Activated T-helper 17 cell treated with anti-CD3 and anti-CD28 coated beads, Interleukin-2, amount 50 U/mL, for 72 hours (primary cell): ENCODE measurements at places on chromosomes 1 and 21. TPM values are rescaled to one million over a fixed set of nuclear protein-coding genes. Genes with fewer than 3 reads are reported as not detected.

The FCRL1 gene
- total RNA-seq: not detected

The NFASC gene
- total RNA-seq: 0.21 TPM

The OR2T1 gene
- total RNA-seq: not detected

The GPX7 gene
- 14.0 TPM for total RNA-seq

The C1orf210 gene
- total RNA-seq: not detected

The CTTNBP2NL gene
- total RNA-seq: 7.2 TPM

The CHI3L2 gene
- 2.7 TPM for total RNA-seq

The TRIM17 gene
- total RNA-seq: 1.9 TPM

The CELA2B gene
- not detected for total RNA-seq

- no peak for ATAC-seq
Observed at GRCh38 chr1:160251011-160251410, 11.3 kb downstream of the DCAF8 start.

- ATAC-seq: peak; percentile 85
Observed at GRCh38 chr1:192550922-192551534, 24.5 kb upstream of the RGS1 start.

DNA sequence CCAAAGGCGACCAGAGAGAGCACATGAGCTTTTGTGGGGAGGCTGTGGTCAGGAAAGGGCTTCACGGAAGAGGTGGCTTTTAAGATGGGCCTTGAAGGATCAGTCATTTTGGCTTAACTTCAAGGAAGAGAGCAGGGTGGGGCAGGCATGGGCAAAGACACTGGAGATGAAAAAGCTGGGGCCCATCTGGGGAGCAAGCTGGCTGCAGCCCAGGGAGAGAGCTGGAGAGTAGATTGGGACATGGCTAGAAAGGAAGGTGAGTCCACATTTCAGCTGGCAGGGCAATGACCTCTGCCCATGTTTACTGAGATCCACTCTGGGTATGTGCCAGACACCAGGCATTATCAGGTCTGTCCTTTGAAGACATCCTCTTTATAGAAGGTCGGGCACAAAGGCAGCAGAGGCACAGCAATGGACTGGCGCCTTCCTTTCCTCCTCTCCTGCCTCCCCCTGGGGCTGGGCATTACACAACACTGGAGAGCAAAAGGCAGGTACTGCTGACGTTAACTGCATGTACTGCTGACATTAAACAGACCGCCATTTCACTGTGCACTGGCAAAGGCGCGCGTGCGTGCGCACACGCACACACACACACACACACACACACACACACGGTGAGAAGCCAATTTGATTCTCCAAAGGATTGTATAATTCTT, 2.2 kb upstream of the UBXN10 start:
- no peak for ATAC-seq

- ATAC-seq: no peak
Observed at GRCh38 chr1:70836456-70836855, 211.2 kb downstream of the PTGER3 start.

DNA sequence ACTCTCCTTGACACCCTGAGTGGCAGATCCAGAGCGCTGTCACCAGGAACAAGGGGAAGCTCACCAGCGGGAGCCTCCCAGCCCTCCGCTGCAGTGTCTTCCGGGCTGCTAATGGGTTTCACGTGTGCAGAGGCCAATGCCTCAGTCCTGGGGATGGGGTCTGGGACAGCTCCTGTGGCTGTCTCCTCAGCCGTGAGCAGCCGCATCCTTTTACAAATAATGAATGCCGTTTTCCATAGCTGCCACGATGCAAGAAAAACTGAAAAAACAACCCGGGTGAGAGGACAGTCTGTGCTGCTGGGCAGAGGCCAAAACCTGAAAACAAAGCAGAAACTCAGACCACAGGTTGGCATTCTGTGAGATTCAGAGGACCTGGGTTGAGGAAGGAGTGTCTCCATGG, 212.2 kb upstream of the RAB4A start:
- no peak for ATAC-seq

DNA sequence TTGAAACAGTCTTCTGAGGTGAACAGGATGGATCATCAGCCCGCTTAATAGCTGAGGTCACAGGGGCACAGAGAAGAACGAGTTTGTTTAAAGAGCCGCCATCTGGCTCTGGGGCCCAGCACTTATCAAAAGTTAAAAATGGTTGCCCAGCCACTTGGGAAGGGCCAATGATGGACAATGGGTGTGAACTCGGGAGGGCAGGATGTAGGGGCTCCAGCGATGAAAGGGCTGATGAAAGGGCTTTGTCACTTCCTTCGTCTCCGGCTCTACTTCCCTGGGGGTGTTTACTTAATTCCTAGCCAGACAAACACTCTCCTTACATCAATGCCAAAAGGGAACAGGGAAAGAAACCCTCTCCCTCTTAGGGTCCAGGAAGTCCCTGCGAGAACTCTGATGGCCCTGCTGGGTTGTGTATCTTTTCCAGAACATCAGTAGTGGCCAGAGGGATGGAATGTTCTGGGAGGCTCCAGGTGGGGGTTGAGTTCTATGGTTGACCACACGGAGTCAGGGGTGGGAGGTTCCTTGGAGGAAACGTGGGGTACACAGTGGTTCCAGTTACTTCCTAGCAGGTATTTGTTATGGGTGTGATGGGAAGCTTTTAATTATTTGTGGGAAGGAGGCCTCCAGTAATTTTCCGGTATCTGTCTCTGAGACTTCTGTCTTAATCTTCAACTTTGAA, 9.0 kb upstream of the ABCG1 start:
- no peak for ATAC-seq

GRCh38 chr1:11501906-11502485, 23.0 kb downstream of the DISP3 start:
- no peak for ATAC-seq

GRCh38 chr1:17892851-17893250, 137.7 kb downstream of the ACTL8 start:
- no peak for ATAC-seq

DNA sequence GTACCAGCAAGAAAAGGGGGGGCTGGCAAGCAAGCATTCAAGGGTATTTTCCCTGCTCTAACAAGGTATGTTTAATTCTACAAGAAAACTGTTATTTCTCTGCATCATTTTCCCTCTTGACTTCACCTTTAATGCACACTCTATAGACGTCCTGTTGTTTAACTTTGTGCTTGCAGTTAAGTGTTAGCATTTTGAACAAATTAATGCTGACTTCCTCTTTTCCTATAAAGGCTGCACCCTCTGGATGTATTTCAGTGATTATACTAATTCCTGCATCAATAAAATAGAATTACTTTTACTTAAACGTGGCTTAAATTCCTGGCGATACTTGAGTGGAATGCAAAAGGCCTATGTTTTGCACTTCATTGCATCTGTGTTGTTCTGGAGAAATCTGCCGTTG, 183.3 kb downstream of the KCNJ6 start:
- ATAC-seq: no peak

- no peak for ATAC-seq
Observed at GRCh38 chr1:228064296-228064695, 18.2 kb upstream of the ARF1 start.

GRCh38 chr1:178926046-178926445, 55.2 kb upstream of the ANGPTL1 start:
- no peak for ATAC-seq

- no peak for ATAC-seq
Observed at GRCh38 chr21:35510294-35510693, 461.2 kb upstream of the RUNX1 start.

DNA sequence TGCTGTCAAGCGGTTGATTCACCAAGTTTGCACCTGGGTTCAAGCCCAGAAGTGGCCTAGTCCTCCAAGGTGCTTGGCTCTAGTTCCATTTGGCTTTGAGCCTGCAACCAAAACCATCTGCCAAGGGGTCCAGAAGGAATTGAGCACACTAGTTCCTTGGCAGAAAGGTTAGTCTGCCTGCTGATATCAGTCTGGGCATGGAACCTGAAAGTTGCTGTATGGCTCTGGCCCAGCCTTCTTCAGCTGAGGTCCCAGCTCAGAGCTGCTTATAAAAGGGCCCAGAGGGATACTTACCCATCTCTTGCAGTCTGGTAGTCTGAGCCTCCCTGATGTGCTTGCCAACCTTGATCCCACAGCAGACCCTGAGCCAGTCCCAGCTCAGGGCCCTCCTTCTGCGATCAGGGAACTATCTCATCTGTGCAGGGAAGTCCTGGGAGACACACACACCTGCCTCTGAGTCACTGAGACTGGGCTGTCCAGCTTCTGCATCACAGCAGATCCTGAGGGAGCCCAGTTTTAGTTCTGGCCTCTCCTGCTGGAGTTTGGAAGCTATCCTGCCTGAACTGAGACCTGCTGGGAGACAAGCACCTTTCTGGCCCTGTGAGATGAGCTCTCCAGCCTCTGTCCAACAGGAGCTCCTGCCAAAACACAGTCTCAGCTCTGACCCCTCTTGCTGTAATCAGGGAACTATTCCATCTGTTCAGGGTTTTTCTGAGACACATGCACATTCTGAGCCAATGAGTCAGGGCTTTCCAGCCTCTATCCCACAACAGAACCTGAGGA, 75.8 kb downstream of the CTH start:
- peak; percentile 7 for ATAC-seq

- ATAC-seq: peak; percentile 66
Observed at GRCh38 chr1:205354259-205355074, 2.3 kb downstream of the KLHDC8A start.

DNA sequence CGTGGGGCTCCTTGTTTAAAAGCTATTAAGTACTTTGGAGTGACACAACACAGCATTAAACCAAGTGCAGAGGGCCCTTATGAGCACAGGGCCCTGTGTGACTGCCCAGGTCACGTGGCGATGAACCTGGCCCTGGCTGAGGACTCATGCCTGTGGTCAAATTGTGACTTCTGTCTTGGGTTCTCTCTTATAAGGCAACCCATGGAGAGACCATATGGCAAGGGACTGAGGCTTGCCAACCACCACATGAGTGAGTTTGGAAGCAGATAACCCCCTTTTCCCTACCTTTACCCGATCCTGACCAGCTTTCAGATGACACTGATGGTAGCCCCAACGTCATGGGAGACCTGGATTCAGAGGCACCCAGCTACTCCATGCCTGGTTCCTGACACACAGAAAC, 140.5 kb downstream of the ZBTB18 start:
- ATAC-seq: no peak

- ATAC-seq: no peak
Observed at GRCh38 chr1:234914606-234915290, 213.9 kb downstream of the TOMM20 start.

DNA sequence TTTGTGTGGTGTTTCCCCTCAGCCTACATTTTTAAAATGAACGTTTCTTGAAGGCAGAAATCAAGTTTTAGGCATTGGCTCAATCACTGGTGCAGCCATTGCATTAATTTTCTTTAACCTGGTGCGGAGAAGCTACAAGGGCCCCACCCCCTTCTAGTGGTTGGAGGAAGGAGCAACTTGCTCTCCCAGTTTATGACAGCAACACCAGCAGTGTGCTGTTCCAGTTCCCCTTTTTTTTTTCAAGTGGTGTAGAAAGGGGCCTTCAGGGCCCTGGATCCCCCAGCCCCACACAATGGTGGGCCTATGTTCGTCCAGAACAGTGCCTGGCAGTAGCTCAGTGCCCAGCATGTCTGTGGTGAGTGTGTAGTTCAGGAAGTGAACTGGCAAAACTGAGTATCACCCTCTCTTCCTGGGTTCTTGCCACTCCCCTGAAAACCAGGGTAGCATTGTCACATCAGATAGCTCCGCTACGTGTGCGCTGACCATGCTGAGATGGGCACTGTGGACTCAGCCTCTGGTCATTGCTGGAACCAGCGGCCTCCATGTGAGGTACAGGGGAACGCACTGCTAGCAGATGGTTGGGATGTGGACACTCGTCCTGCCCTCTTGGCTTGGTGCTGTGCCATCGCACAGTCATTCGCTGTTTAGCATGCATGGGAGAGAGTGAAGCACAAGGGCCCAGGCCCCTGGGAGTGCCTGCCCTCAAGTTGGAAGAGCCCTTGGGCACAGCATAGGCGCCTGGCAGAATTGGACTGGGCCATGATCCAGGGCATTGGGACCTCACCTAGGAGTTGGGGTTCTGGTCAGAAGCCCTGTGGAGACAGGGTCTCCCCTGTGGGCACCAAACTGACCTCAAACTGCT, 7.2 kb downstream of the ARF1 start:
- no peak for ATAC-seq

DNA sequence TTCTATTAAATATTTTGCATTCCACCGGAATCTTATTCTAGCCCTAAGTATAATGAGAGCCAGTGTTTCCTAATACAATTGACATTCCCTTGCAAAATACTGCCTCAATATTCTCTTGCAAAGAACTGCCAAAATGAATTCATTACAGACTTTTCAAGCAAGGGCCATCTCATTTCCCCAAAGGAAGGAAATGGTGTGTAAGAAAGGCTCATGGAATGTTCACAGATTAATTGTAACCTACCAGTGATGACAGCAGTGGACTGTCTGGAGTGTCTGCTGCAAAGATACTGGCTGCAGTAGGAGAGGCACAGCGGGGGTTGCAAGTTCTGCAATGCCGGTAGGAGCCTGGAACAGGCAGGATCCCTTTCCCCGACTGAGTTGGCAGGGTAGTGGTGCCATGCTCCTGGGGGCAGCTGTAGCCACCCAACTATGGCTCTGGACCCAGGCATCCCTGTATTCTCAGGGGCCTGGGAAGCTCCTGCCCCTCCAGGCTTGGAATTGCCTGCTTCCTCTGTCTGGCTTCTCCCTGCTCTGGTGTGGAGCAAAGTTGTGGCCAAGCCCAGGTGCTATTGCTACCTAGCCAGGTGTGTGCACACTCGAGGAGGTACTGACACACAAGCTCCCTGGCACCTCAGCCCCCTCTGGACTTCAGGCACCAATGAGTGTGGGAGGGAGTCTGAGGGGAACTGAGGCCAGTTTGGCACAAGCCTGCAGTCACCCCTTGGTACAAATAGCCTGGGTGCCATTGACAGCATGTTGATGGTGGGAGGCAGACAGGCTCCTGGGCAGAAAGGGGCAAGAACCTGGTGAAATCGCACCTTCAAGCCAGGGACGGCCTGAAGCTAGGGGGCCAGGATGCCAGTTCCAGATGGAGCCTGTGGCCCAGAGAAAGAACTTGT, 1371.0 kb downstream of the KCNT2 start:
- ATAC-seq: no peak

DNA sequence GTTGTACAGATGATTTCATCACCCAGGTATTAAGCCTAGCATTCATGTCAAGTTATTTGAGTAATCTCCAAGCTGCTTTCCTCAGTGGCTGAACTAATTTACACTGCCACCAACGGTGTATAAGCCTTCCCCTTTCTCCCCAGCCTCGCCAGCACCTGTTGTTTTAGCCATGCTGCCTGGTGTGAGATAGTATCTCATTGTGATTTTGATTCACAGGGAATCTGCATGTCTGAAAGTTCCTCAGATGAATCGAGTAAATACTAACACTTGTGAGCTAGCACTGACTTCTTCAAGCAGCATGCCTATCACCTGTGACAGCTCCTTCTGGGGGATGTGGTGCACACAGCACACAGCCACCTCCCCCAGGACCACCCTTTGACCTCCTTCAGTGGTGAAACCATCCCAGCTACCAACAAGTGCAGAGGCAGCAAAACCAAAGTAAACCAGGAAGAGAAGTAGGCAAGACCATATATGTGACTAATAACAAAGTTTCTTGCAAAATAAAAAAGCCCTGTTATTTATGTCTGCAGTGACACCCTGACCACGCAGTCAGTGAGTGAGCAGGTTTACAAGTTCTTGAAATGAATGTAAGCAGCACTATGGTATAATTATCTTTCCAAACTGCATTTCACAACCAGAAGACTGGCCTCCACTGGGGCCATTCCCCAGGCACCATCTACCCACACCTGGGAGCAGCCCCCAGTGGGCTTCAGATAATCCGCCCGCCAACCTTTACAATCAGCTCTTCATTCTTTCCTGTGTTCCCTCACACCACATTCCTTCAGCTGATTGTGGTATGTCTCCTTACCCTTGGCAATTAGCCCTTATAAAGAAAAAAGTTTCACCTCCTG, 173.8 kb downstream of the ETS2 start:
- peak; percentile 88 for ATAC-seq

GRCh38 chr1:86970938-86971337, 56.5 kb downstream of the HS2ST1 start:
- ATAC-seq: no peak
